Calu3 (cell line): ENCODE measurements at places on chromosomes 7 and 10.

DNA sequence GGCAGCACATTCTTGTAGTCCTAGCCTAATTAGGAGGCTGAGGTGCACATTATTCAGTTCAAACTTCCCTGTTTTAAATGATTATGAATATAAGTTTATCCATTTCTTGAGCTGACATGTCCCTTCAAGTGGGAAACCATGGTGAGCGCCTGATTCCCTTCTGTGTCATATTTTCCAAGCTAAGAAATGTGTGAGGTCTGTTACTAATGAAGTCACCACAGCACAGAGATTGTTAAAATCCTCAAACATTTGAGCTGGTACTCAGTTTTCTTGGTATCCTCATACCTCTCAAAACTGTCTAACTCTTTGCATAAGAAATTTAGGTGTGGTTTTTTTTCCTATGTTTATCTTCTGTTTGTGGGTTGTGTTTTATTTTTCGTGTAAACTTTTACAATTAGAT lies 926.8 kb downstream of the GATA3 start:
- no peak for DNase-seq
- no peaks in the 10 kb centered on the region for H3K36me3 ChIP-seq
- no peaks in the 10 kb centered on the region for H3K27me3 ChIP-seq
- H3K4me3 ChIP-seq, result no peak overlapping the region

- H3K27ac ChIP-seq, result no peak overlapping the region
- H3K4me3 ChIP-seq, result no peak overlapping the region
- peaks cover 27% of the 10 kb centered on the region for H3K4me1 ChIP-seq
- no peaks in the 10 kb centered on the region for H3K27me3 ChIP-seq
- no peak for DNase-seq
- no peaks in the 10 kb centered on the region for H3K36me3 ChIP-seq
These were observed 44.3 kb upstream of the ECHDC3 start for GRCh38 chr10:11697718-11698527.

DNA sequence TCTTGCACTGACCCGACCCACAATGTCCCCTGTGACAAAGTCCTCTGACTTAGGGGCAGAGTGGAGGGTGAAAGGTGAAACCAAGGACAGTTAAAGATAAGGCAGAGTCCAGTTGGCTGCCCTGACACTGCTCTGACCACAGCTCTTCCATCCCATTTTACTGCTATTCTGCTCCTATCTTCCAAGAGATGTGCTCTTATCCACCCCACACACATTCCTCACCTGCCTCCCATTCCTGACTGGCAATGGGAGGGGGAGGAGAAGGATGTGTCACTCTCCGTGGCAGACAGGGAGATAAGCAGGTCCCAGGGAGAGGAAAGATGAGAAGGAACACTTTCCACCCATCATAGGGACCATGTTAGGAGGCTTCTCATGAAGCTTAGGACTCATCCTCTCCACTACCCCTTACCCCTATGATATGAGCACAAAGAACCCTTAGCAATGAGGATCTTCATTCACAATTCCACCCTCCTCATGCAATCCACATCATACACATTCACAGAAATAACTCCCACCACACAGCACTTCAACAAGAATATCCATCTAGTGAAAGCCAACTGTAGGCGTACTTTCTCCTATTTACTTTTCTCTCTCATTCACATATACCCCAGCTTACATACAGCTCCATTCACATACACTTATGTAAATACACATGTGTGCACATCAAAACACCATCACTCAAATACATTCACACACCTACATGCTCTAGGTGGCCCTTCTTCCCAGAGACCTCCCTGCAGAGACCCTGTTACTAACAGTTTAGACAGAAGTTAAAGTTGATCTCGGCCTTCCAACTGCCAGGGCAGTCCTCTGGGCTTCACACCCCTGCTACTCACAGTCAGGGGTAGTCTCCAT lies 6.6 kb downstream of the SYNPO2L start:
- H3K36me3 ChIP-seq, result no peaks in the 10 kb centered on the region
- no peaks in the 10 kb centered on the region for H3K4me1 ChIP-seq
- no peak overlapping the region for H3K4me3 ChIP-seq
- DNase-seq, result no peak
- no peak overlapping the region for H3K27ac ChIP-seq
- H3K27me3 ChIP-seq, result peaks cover 79% of the 10 kb centered on the region

DNA sequence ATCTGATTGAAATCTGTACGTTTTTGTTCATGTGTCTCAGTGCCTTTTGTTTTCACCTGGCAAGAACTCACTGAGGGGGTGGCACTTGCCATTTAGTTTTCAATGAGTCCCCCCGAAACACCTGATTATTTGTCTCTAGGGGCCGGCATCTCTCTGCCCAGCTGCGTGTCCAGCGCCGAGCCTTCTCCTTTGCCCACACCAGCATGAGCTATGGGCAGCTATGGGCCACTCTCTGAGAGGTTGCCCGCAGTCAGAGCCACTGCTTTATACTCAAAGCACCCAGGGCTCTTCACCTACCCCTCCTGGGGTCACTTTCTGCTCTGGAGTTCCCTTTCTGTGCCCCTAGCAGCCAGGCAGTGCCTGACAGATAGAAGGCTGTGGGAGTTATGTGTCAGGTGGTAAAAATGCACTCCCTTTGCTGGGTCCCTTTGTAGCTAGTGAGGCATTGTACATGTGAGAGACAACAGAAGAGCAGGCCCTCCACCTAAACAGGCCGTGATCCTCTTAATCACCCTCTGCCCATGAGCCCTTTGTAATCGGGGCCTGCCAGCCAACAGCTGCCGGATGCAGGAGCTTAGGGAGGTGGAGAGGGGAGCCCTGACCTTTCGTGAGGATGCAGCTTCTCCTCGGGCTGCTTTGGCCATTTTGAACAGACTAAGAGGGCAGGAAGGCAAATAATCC lies 133.1 kb upstream of the NPS start:
- H3K4me1 ChIP-seq, result no peaks in the 10 kb centered on the region
- no peak for DNase-seq
